ENCODE measurements at places on chromosomes 3 and 15. TPM values are rescaled to one million over a fixed set of nuclear protein-coding genes. Genes with fewer than 3 reads are reported as not detected.
A peak's percentile ranks its signal among the peaks of the same experiment; 100 is the strongest.

DNA sequence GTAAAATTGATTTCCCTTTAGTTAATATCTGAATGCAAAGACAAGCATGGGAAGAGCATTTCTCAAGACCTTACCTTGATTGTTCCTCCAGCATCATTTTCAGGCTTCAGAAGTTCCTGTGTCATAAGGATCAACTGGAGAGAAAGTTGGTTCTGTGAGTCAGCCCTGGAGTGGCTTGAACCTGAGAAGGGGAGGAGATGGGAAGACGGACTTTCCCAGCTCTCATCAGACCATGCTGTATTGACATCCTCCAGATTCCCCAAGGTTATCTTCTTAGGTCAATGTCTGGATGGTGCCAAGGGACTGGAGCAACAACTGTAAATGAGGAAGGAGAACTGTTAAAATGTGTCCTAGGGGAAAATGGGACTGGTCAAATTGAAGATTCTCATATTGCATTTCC is 21.0 kb downstream of the RPSA start:
- no peak for DNase-seq

- peak; percentile 66 for DNase-seq
These were observed 621 bp downstream of the ANXA2 start for GRCh38 chr15:60396958-60397771.

DNA sequence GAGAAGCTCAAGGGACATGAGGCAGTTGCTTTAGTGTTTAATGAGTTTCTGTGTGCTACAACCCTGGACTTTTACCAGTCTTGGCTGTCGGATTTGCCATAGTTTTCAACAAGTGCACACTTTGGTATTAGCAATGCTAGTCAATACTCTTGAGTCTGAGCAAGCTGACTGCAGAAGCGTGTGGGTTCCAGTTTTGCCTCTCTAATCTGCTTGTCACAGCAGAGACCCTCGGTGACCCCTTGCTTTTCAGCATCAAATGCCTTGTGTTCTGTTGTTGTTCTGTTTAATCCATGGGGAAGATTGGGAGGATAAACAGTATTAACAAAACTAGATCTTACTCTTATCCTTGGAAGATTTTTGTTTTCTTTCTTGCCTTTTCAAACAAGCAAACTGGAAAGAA is 194.3 kb upstream of the CHRM5 start:
- DNase-seq, result no peak

DNA sequence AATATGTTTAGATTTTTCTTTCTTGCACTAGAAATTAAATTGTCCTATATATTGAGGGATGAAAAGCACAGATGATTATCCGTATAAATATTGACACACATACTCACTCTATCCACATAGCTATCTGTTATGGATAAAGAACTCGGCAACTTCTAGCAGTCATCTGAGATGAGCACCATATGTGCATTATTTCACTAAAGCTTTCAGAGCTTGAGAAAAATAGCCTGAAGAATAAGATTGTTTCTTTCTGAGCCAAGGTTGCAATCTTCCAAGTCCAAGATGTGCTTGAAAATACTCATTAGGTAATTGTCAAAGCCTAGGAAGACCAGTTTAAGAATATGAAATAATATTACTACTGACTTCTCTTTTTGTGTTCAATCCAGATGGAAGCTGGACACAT is 40.5 kb downstream of the COL8A1 start:
- DNase-seq, result no peak

- DNase-seq, result peak; percentile 34
These were observed 228.5 kb downstream of the CHL1 start for GRCh38 chr3:425079-425478.

- no peak for DNase-seq
These were observed at the start of gene VWA5B2 for GRCh38 chr3:184229394-184230080. VWA5B2 (plus strand) TSS chr3:184229585; CDS start chr3:184230529, 944 bp downstream.

DNA sequence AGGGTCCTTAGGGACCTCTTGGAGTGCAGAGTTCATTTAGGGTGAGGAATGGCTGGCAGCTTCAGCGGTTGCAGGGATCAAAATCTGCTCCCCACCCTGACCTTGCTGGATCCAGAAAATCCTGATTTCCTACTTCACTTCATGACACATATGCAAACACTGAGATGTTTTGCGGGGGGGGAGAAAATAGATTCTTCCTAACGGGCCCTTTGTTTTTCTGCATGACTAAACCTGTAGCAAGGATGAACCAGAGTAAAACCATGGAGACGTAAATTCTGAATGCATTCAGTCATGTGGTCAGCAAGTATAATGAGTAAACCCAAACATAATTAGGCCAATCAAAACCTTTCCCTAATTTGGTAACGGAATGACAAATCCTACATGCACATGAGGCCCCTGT is 20.0 kb upstream of the RBP1 start:
- DNase-seq, result no peak

DNA sequence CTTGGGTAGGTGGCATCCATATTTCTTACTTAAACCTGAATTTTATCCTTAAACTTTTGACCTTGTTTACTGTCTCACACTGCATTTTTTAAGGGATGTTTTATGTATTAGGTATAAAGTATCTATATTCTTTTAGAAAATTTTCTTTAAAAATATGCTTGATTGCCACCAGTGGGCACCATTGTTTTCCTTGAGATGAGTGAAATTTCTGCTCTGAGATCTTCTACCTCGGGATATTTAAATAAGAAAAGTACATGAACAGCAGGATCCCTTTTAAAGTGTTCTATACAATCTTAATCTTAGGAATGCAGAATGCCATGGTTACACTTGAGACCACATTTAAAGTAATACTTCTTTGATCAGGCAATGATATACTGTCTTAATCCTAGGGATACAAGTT is 108.7 kb downstream of the SLMAP start:
- peak; percentile 1 for DNase-seq

DNA sequence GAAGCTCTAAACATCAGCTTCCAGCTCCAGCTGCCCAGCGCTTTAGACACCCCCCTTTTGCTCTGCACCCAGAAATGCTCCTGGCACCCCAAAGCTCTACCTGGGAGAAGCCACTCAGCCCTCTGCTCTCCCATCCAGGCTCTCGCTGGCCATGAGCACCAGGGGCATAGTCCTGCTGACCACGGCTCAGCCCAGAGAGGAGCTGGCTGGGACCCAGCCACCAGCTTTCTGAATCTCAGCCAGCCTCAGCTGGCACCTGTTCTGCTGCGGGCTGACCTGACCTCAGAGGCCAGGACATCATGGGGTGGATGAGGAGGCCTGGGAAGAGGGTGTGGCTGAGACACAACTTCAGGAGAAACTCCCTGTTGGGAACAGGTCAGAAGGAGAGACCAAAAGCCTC is 8.6 kb downstream of the NTRK3 start:
- no peak for DNase-seq

GRCh38 chr3:155232605-155233004 is 60.9 kb downstream of the STRIT1 start:
- DNase-seq, result peak; percentile 54

- no peak for DNase-seq
These were observed 18.2 kb upstream of the FHIT start for GRCh38 chr3:61269435-61269834.

GRCh38 chr15:31013863-31014607 is 22.6 kb upstream of the MTMR10 start:
- no peak for DNase-seq

GRCh38 chr15:52196891-52197290 is 5.7 kb upstream of the GNB5 start:
- DNase-seq, result no peak

DNA sequence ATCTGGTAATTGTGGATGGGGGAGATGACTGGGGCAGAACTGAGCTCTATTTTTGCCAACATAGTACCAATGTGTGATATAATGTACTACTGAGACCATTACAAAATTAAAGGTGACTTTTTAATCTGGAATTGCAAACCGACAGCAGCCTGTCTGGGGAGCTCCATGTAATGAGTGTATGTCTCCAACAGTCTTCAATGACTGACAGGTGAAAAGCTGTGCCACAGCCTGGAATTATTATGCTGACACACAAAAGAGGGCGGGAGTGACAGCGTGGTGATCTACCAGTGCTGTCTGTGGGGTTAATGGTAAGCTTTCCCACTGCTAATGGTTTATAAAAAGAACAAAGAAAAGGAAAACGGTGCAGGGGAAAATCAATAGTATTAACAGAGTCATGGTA is 143.4 kb downstream of the CLSTN2 start:
- no peak for DNase-seq

GRCh38 chr15:101114610-101115009 is 137.2 kb downstream of the CHSY1 start:
- DNase-seq, result no peak

DNA sequence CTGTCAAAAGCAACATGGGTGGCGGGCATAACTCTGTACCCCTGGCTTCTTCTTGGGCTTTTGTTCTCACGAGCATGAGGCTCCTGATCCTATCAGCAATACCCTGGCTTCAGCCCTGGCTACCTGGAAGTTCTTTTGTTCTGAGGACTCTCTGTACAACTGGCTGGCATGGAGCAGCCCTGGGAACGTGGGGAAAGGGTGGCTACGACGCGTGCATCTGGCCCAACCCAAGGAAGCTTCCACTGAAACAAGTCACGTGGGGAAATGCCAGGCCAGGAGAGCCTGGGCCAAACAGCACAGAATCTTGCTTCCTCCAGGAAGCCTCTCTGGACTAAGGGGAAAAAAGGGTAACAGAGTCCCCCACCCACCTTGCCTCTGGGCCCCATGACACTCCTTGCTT is 22.7 kb upstream of the ATP2B2 start:
- DNase-seq, result no peak

DNA sequence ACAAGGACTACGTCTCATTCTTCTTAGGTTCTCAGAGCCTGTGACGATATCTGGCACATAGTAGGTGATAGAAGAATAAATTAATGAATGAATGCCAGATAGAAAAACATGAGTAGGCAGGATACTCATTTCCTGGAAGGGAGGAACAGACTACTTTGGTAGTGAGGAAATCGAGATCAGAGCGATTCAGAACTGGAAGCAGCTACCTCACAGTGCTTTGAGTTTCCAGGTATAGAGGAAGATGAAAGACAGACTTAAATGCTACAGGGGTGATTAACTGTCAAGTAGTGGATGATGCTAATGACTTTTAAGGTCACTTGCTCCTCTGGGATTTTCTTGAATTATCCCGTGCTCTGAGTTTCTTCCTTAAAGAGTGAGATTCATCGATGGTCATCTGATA is 951.5 kb upstream of the CFAP20DC start:
- DNase-seq, result no peak

DNA sequence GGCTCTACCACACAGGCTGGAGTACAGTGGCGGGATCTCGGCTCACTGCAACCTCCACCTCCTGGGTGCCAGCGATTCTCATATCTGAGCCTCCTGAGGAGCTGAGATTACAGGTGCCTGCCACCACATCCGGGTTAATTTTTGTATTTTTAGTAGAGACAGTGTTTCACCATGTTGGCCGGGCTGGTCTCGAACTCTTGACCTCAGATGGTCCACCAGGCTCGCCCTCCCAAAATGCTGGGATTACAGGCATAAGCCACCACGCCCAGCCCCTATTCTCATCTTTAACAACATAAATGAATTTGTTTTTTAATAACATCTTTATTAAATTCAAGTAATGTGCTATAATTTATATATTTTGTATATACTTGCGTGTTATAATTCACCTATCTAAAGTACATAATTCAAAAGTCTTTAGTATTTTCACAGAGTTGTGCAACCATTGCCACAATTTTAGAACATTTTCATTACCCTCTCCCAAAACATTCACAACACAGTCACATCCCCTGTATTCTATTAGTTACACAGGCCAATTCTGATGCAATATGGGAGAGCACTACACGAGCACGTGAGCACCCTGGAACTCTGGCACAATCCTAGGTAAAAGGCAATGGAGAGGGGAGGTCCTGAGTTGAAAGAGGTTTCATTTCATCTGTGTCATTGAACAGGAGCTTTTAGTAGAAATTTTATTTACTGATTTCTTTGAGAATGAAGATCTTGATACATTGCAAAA is 21.2 kb upstream of the MTMR14 start:
- DNase-seq, result no peak

GRCh38 chr3:106167728-106168127 is 298.9 kb upstream of the CBLB start:
- no peak for DNase-seq

GRCh38 chr3:129514563-129514962 is 13.9 kb upstream of the RHO start:
- no peak for DNase-seq

DNA sequence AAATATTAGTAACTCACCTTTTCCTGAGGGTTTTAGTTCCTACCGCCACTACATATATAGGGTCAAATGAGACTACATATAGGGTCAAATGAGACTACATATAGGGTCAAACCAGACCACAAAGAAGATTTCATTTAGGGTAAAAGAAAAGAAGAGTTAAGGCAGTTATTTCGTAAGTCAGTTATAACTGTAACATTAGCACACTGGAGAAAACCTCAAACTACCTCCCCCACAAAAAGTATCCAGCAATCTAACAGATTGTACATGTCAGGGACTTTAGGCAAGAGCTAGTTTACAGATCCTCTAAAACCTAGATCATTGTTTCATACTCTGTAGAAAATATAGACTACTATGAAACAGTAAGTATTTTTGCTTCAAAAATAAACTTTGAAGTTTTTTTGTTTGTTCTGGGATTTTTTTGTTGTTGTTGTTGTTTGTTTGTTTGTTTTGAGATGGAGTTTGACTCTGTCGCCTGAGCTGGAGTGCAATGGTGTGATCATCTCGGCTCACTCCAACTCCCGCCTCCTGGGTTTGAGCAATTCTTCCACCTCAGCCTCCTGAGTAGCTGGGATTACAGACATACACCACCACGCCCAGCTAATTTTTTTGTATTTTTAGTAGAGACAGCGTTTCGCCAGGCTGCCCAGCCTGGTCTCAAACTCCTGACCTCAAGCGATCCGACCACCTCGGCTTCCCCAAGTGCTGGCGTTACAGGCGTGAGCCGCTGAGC is 92.4 kb upstream of the CGNL1 start:
- no peak for DNase-seq

DNA sequence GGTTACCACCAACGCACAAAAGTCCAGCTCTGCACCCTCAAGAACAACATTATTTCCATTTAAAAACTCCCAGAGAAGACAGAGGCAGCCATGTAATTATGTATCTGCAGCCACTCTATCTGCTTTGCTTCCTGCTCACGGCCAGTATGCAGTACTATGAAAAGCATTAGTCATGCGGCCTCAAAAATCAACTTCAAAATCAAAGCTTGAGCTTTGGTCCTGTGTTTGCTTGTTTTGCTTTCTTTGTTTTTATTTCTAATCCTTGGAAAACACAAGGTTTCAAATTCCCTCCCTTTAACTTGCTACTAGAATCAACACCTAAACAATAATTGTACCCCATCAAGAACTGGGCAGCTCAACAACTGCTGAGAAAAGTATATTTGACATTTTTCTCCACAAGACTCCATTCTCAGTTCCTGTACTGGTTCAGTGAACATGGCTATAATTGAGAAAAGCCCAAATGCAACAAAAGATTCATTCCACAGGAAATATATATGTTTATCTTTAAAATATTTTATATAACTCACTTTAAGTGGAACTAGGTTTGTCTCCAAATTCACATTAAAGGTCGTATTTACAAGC is 37.6 kb downstream of the GBE1 start:
- no peak for DNase-seq

- DNase-seq, result no peak
These were observed 173.1 kb downstream of the NECTIN3 start for GRCh38 chr3:111244760-111245159.

- DNase-seq, result no peak
These were observed 5.3 kb upstream of the CTNNB1 start for GRCh38 chr3:41193794-41194539.

- peak; percentile 67 for DNase-seq
These were observed 11.4 kb downstream of the C15orf40 start for GRCh38 chr15:82999905-83000671.

CALML4 gene
- 6.1 TPM for total RNA-seq

FEZF2 gene
- not detected for total RNA-seq

LYZL4 gene
- not detected for total RNA-seq

CLDN1 gene
- total RNA-seq, result 115 TPM

RARRES1 gene
- total RNA-seq, result 4.9 TPM

TNFAIP8L3 gene
- total RNA-seq, result 5.8 TPM

SOX14 gene
- total RNA-seq, result not detected

C2CD4B gene
- total RNA-seq, result 7.9 TPM

MAPKBP1 gene
- 22.6 TPM for total RNA-seq

Data from skin of body (tissue), 3 donors.